ENCODE measurements at places on chromosomes 5 and 9.

GRCh38 chr9:122088880-122089706, 4.0 kb downstream of the TTLL11 start:
- no peak for DNase-seq

GRCh38 chr5:180498378-180498777, 4.2 kb downstream of the CNOT6 start:
- no peak for DNase-seq

DNA sequence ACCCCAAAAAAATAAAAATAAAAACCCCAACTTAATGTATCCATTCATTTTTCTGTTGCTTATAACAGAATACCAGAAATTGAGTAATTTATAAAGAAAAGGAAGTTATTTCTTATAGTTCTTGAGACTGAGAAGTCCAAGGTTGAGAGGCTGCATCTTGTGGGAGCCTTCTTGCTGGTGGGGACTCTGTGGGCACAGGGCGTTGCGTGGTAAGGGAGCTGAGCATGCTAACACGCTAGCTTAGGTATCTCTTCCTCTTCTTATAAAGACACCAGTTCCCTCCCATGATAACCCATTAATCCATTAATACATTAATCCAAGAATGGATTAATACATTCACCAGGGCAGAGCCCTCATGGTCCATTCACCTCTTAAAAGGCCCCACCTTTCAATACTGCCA, 150.9 kb downstream of the ZSWIM6 start:
- DNase-seq = no peak

- DNase-seq = no peak
Measured at GRCh38 chr9:112194969-112195431, 19.9 kb upstream of the SUSD1 start.

- no peak for DNase-seq
Measured at GRCh38 chr5:126837242-126837641, 60.3 kb downstream of the LMNB1 start.

- DNase-seq = no peak
Measured at GRCh38 chr5:156582193-156582598, 255.2 kb downstream of the SGCD start.

GRCh38 chr5:50808406-50808805, 142.0 kb downstream of the PARP8 start:
- DNase-seq = no peak

DNA sequence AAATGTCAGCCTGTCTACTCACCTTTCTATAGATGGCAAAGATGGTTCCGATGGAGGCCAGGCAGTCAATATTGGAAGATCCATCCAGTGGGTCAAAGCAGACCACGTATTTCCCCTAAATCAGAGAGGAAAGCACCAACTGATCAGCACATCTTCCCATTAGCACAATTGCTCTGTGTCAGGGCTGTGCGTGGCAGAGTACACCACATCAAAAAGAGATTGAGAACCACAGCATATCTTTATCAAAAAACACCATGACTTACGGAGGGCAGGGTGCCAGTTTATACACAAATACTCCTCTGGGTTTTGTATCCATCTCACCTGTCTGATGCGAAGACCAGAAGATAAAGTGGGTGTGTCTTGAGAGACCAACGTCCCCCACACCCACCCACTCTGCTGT, 9.1 kb downstream of the FBP2 start:
- no peak for DNase-seq

DNA sequence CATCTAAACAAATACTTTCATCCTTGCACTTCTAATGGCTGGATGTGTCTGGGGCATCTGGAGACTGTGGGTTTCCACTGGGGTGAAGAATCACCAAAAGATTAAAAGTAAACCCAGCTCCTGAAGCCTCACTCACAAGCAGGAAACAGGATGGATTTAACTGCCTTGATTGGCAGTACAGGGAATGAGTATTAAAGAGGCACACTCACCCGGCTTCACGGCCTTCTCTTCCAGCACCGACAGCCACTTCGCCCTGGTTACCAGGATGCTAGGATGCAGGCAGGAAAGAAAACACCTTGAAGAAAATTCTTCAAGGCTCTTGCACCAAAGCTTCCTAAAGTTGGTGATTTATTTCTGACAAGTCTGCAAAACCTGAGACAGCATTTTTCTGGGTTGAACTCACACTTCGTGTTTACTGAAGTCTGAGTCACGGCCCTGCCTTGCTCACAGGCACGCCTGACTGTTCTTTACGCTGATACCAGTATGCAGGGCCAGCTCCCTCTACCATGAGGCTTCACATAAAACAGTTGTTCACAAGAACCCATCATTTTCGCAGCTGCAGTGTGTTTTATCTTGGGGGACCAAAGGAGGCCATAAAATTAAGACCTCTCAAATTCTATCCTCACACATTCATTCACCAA, 56.5 kb upstream of the ZNF354A start:
- no peak for DNase-seq

DNA sequence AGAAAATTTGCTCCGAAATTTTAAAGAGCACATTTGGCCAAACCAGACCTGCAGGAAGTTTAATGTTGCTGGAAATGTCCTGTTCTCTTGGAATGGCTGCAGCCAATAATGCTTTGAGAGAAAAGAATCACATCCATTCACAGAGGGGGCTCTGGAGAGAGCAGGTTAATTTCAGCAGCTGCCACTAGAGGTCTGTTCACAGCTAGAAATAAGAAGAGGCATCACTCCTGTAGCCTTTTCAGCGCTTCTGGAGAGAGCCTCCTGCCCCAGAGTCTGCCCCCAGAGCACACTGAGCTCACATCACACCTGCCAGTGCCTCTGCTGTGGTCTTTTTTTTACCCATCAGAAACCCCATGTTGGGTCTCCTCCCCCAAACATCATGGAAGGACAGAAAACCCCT, 124.8 kb upstream of the RAD23B start:
- no peak for DNase-seq

DNA sequence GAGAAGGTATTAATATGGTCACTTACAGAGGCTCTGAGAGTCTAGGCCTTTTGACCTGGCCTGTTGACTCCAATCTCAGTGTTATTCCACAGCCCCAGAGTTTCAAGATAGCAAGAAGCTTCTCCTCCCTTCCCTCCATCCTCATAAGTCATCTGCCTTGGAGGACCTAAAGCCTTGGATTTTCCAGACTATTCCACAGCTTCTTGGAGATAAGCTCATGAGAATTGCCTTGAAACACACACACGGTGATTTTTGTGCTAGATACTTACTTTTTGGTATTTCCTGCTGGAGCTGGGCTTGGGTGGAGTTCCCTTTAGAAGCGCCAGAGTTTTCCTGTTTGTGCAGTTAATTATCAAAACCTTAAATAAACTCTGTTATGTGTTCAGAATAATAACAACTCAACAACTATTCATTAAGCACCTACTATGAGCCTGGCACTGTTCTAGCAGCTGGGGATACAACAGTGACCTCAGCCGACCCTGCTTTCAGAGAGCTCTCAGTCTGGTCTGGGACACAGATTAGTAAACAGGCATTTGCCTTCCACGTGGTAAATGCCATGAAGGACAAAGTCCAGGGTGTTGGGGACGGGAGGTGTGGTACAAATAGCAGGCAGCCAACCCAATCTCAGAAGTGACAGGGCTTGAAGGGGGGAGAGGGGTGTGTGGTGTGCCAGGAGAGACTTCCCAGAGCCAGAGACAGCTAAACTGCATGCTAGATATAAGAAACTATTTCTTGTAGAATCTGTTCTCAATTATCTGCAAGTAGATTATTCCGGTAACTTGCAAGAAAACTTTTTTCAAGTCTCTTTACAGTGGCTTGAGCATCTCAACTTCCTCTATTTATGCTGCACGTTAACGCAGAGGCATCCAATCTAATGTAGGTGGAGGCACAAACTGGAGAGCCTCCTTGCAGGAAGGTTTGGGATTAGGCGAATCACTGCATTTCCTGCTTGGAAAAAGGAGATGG, 55.9 kb upstream of the KLF9 start:
- no peak for DNase-seq

All from DMS 273 treated with DMSO at 0.1 percent for 48 hours (cell line).